Activated naive CD8-positive, alpha-beta T cell treated with anti-CD3 and anti-CD28 coated beads for 36 hours (primary cell): ENCODE measurements at places on chromosomes 13 and 19.

DNA sequence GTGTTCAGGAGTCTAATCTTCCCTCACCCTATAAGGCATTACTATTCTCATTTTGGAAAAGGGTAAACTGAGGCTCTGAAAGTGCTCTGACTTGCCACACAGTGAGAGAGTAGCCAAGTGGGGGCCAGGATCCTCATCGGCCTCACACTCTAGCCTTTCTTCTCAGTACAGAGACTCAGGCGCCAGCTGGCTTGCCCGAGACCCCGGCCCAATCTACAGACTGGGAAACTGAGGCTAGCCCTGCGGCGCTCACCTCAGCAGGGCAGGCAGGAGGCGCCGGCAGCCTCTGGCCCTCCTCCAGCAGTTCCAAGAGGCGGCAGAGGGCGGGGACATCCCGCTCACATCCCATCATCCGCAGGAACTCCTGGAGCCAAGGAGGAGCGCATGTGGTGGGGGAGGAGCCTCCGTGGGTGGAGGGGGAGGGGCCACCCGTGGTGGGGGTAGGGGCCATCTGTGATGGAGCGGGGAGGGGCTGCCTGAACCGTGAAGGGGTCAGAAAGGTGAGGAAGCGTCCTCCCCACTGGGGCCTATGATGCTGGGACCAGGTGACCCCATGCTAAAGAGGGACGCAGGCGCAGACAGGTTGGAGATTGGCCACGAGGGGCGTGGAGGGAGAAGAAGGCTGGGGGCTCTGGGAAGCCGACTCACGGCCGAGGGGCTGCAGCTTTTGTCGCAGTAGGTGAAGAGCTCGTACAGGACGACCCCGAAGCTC lies 8.7 kb upstream of the INSL3 start:
- no peak for DNase-seq

DNA sequence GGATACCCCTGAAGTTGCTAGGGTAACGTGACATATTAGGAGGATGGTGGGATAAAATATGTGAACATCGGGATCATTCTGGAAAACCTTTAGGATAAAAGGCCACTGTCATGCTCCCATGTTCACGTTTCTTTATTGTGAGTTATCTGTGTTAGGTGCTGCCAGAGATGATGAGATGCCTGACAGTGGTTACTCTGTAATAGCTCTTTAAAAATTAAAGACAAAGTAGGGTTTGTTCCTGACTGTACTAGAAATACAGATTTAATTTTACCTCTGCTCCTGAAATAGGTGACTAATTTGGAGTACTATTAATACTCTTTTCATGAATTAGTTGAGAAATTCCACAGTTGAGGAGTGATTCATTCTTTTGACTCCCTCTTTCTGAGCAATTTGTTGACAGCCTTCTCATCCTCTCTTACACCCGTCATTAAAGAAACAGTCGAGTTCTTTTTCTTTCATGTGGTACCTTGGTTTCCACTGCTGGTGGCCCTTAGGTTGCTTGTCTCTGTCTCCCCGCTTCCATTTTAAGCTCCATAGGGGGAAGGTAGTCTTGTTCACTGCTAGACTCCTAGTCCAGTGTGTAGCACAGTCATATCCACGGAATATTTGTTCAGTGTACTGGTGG lies 28.4 kb downstream of the SAE1 start:
- peak; percentile 52 for DNase-seq

GRCh38 chr13:71603255-71603654 lies 263.7 kb downstream of the DACH1 start:
- no peak for DNase-seq

- peak; percentile 88 for DNase-seq
Observed at GRCh38 chr19:10269333-10270179, 1.4 kb upstream of the ICAM1 start.

DNA sequence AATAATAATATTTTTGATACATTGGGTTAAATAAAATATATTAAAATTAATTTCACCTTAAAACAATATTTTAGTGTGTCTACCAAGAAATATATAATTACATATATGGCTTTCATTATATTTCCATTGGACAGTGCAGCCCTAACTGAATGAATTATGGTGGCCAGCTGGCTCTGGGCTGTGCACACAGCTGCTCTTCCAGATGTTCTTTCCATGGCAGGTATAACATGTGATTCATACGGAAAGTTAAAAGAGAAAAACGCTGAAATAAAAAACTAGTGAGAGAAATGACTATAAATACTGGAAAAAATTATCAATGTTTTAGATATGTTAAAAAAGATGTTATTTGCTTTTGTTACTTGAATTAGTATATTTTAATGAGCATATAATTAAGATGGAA lies 216.3 kb downstream of the RGCC start:
- no peak for DNase-seq

- no peak for DNase-seq
Observed at GRCh38 chr19:29372921-29373797, 152.6 kb upstream of the VSTM2B start.

DNA sequence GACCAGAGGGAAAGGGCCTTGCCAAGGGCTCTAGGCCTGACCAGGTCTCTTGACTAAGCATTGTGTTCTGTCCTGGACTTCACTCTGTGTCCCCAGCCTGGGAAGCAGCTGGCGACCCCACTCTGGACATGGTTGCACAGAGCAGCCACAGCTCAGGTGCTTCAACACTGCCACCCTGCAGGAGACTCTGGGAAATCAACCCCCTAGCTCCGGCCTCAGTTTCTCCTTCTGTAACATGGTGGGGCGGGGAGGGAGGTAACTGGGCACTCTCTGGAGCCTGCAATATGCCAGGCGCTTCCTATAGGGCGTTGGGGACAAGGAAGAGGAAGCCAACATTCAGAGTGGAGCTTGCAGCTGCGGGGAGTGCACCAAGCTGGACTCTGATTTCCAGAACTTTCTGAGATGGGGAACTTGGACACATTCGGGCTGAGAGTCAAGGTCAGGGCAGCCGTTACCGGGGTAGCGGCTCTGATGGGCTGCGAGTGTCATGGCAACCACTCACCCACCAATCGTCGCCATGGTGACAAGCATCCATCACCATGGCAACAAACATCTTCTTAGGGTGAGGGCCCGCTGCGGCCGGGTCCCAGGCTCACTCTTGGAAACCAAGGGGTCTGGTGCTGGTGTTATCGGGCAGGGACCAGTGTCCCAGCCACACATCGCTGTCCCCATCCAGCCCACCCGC lies 12.8 kb downstream of the F2RL3 start:
- no peak for DNase-seq

GRCh38 chr19:16078759-16079707 lies 2.7 kb downstream of the TPM4 start:
- peak; percentile 68 for DNase-seq

GRCh38 chr19:48588670-48589401 lies 17.7 kb upstream of the SPACA4 start:
- peak; percentile 85 for DNase-seq

- peak; percentile 39 for DNase-seq
Observed at GRCh38 chr19:54209811-54210494, 9.3 kb downstream of the RPS9 start.

DNA sequence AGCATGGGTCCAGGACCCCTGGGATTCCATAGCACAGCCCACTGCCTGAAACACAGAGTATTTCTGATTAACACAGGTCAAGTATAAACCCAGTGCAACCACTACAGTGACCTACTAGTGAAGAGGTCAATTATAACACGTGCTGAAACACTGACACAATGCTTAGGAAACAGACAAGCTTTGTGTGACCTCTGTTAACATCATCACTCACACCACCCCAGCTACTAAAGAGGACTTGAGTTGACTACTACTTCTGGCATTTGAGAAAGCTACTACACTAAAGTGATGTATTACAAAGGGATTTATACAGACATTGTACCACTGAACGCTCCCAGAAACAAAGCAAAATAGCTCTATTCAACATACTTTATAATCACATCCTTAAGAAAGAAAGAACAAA lies 1935.9 kb upstream of the PCDH20 start:
- DNase-seq = no peak

DNA sequence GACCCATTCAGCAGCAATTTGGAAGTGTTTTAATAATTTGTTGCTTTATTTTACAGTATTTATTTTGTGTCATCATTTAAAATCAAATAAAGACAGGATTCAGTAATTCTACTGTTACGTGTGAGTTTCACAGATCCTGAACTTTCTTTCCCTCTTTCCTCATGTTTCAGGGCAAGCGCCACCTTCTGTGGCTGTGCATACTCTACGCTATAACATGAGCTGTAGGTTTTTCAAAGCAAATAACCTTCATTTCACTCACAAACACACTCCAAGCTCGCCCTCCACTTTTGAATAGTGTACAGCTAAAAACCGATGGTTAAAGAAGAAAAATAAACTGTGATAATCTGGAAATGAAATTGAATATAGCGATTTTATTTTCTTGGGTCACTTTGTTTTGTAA lies 753.3 kb downstream of the OLFM4 start:
- DNase-seq = no peak

DNA sequence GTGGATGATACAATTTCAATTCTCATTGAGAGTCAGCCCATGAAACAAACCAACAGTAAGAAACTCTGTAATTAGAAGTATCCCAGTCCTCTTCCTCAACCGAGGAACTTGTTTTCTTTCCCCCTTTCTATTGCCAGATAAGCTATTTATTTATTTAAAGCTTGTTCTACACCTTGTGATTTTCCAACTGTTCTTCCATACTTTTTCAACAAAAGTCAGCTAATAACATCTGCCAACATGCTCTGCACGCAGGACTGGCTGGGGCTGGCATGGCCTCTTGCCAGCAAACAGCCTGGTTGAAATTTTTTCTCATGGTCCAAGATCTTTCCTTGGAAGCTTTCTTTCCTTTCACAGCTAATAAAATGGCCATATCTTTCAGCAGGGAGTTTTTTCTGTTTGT lies 2.9 kb upstream of the IRS2 start:
- no peak for DNase-seq

DNA sequence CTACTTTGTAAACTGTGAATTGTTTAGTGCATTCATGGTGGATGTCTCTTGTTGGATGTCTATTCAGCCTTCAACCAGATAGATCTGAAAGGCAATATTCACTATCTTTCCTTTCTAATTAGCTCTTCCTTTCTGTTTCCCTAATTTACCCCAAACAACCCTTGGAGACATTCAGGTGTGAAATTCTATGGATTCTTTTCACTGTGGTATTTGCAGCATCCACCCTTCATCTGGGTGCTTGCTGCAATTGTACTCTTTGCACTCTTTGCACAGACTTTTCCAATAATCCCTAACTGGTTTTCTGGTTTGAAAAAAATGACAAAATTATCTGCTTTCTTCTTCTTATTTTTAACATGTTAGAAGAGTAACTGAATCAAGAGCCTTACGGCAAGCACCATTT lies 56.5 kb downstream of the KL start:
- no peak for DNase-seq

DNA sequence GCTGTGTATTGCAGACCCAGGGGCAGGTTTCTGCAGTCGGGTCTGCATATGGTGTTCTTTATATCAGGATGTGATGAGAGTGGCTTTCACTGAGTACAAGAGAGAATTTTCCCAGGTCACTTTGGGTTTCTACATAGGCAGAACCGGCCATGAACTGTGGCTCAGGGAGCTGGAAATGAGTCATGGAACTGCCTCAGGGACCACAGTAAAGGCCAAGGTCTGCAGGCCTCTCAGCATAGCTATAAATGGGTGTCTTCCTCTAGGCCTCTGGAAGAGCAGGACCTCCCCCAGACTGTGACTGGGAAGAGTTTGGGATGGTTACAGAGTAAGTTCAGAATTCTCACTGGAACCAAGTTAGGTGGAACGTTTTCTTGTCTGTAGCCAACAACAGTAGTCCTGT lies 51.8 kb upstream of the ZNF681 start:
- no peak for DNase-seq

- no peak for DNase-seq
Observed at GRCh38 chr13:109309625-109310363, 476.6 kb downstream of the IRS2 start.

- DNase-seq = peak; percentile 83
Observed at GRCh38 chr19:38229585-38230073, 5.6 kb upstream of the DPF1 start.

DNA sequence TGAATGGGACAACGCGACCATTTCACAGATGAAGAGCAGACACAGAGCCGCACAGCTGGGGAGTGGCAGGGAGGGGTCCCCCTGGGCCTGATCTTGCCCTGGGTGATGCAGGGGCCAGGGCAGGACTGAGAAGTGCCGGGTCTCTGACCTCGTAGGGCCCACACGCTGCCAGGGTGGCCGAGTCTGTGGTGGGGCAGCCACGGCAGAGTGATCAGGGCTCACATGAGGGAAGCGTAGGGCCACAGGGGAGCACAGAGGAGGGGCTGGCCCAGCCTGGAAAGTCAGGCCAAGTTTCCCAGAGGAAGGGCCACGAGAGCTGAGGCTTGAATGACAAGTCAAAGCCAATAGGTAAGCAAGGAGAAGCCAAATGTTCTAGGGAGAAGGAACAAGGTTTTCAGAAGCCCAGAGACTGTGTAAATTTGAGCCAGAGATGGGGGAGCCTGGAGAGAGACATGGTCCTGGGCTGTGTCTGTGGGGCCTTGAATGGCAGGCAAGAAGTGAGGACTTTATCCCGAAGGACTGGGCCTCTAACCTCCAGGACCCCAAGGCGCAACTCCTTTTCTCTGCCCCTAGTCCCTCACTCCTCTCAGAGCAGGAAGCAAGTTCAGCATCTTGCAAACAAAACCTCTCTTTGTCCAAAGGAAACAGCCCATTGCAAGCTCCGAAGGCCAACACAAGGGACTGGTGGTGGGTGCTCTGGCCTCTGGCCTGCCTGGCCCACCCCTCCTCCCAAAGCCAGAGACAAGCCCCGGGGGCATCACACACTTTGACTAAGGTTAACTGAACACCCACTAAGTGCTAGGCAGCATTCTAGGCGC lies 31.7 kb upstream of the FXYD3 start:
- no peak for DNase-seq

GRCh38 chr13:98265692-98266551 lies 88.9 kb upstream of the RNF113B start:
- no peak for DNase-seq

DNA sequence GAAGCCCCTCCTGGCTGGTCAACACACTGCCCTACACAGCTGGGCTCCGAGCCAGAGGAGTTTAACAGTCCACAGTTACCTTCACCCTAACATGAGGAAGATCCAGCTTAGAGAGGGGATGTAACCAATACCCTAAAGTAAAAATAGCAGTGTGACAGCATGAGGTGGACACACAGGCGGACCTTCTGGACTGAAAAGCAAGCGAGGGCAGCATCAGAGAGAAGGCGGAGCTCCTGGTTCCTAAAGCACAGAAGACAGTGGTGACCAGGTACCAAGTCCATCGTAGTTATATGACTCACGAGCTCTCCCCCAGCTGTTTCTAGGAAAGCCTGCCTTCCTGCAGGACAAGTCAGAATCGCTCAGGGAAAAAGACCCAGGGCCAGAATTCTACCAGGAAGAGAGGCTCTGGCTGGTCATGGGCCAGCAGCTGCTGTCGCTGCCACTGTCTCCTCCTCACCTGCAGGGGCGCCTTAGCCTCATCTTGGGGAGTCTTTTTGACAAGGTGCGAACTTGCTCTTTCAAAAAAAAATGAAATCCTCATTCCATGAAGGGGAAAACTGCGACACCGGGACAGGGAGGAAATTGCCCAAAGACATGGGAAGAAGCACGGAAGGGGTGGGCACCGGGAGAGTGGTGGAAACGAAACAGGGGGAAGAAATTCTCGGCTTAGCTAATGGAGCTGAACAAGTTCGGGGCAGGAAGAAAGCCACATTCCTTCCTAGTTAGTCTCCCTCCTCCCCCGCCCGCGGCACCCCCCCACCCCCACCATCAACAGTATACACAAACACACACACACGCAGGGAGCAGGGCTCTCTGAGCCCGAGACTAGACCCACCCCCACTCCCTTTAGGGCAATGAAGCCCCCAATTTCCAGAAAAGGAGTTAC lies 1.7 kb downstream of the ELL start:
- DNase-seq = peak; percentile 67
